ENCODE measurements at places on chromosomes 6 and 20. TPM values are rescaled to one million over a fixed set of nuclear protein-coding genes. Genes with fewer than 3 reads are reported as not detected.

Gene RAMACL
- 8.7 TPM for total RNA-seq

Gene HDGFL1
- not detected for total RNA-seq

Gene RIMS1
- 0.93 TPM for total RNA-seq

Gene HCRTR2
- total RNA-seq: not detected

Gene IL17A
- total RNA-seq: not detected

Gene GRM1
- under 0.01 TPM for total RNA-seq

Gene BIRC7
- 0.27 TPM for total RNA-seq

Gene CD93
- 495 TPM for total RNA-seq

Gene EEF1A2
- 1.0 TPM for total RNA-seq

Gene BHLHE23
- total RNA-seq: not detected

Gene C6orf52
- not detected for total RNA-seq

Gene APOM
- not detected for total RNA-seq

Gene SMAP1
- 37.2 TPM for total RNA-seq

Gene GABRR1
- total RNA-seq: not detected

Gene CCN6
- total RNA-seq: not detected

Gene OR12D3
- not detected for total RNA-seq

Gene CST2
- not detected for total RNA-seq

Gene PLN
- total RNA-seq: not detected

Gene DHX16
- total RNA-seq: 35.5 TPM

Gene FOXF2
- not detected for total RNA-seq

Data from thoracic aorta endothelial cell (primary cell).